CD4-positive, alpha-beta T cell treated with Interleukin-12 subunit alpha and Interleukin-12 subunit beta, for 1 hour (primary cell): ENCODE measurements at places on chromosomes 7 and 10.

DNA sequence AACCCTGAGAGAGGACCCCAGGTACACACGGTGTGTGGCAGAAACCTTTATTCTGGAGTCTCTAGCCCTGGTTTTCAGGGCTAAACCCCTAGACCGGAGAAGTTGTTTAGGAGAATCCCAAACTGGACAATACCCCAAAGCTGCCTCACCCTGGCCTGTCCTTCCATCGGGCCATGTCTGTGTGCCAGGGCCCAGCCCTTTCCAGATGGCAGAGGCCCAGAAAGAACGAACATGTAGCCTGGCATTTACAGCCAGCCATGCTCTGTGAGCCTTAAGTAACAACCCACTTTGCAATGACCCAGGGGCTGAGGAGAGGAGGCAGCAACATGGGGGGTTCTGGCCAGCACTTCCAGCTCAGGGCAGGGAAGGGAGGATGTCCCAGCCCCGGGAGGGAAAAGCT, 142.1 kb downstream of the NEURL1 start:
- no peak for DNase-seq

- no peak for DNase-seq
Observed at GRCh38 chr10:130036296-130037065, 72.4 kb upstream of the EBF3 start.

- no peak for DNase-seq
Observed at GRCh38 chr7:117645481-117646165, 165.8 kb downstream of the CFTR start.

GRCh38 chr7:35817930-35818329, 17.1 kb downstream of the SEPTIN7 start:
- DNase-seq = no peak

GRCh38 chr7:26413007-26413691, 121.5 kb downstream of the SNX10 start:
- DNase-seq = no peak
